CD4-positive, alpha-beta T cell treated with Interferon alpha-2 for 1 hour (primary cell): ENCODE measurements at places on chromosomes 2 and 18.
A peak's percentile ranks its signal among the peaks of the same experiment; 100 is the strongest.

DNA sequence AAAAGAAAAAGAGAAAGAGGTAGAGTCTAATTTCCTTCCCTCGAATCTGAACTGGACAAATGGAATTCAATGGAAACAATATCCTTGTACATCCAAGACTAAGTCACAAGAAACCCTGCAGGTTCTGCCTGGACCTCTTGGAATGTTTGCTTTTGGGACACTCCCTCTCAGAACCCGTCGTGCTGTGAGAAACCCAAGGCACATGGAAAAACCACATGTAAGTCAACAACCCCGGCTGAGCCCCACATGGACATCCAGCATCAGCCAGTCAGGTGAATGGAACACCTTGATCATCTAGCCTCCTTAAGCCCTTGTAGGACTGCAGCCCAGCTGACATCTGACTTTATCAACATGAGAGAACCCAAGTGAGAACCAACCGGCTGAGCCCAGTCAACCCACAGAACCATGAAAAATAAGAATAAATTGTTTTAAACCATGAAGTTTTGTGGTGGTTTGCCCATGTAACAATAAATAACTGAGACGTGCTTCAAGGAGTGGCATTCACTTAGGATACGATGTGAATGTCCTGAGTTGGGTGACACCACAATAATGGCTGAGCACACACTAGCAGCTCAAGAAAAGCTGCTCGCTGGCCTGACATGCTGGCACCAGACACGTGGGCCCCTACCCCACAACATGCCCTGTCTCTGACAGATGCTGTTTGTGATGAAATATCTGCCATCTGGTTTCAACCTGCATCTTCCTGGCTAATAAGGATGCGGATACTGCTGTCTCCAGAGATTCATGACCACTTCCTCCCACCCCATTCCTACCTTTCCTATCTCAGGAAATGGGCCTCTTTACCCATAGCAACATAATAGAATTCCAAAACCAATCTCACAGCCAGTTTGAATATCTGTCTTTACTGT, 28.8 kb downstream of the PKDCC start:
- no peak for DNase-seq

DNA sequence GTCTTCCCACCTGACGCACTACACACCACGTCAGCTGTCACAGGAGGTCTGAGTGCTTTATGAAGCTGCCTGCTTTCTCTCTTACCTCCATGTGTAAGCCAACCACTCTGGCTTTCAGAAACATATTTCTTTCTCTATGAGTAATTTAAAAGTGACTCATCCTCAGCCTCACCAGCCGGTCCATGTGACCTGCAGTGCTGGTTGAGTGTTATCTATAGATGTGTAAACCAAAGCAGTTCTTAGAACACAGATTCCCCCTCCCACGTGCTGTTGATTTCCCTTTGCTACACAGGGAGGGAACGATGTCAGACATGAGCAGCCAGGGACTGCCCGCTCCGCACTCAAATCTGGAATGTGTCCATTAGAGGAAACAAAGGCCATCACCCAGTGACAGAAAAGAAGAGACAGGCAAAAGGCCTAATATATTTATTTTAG, 157.8 kb downstream of the BCL2 start:
- peak; percentile 84 for DNase-seq

DNA sequence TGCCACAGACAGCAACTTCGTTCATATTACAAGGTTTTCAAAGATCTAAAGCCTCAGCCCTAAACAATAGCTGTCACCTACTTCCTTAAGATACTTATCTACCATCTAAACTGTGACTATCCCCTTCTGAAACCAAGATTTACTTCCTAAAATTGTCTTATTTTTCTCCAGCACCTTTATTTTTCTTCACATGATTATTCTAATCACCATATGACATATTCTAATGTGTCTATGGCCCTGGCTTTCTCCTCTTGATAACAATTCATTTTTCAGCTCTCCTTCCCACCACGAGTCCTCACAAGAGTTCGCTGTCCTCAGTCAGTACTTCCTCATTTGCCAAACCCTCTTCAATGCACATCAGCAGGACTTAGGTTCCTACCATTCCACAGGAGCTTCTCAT, 53.9 kb downstream of the RTTN start:
- no peak for DNase-seq

DNA sequence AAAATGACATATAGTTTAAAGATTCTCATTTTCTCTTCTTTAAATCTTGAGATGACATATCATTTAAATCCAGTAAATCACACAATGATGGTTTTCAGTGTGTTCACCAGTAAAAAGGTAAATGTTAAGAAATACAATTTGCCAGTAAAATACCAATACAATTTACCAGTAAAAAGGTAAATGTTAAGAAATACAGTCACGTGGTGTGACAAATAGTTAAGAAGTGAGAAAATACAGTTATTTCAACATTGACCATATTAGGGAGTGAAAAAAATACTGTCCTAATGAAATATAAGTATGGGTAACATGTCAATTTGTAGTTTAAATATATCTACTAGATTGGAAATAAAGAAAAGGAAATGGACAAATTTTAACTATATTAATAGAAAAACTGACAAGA, 80.5 kb downstream of the DLGAP1 start:
- no peak for DNase-seq

GRCh38 chr2:5696404-5696944, 4.3 kb downstream of the SOX11 start:
- no peak for DNase-seq

DNA sequence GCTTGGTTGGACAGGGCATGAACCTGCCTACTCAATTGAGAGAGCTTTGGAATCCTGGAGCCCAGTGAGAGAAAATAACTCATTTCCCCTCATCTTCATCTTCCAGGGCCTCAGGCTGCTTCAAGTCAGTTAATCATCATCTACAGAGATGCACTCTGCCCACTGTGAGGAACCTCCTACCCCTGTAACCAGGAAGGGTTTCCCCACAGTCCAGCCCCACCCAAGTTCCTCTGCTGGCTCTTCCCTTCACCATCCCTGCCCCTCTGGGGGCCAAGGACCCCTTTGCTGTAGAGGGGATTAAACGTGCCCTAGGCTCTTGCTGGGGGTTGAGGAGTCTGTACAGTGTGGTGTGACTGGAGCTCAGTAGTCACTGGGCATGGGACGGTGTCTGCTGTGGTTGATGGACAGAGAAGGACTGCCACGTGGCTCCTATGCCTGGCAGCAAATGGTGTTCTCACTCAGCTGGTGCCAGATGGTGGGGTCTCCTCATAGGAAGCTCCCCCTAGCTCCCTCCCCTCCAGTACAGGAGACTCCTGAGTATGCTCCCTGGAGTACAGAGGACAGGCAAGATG, 29.5 kb upstream of the LGALSL start:
- DNase-seq, result no peak

GRCh38 chr18:46072959-46073358, 899 bp upstream of the PSTPIP2 start:
- DNase-seq, result no peak

DNA sequence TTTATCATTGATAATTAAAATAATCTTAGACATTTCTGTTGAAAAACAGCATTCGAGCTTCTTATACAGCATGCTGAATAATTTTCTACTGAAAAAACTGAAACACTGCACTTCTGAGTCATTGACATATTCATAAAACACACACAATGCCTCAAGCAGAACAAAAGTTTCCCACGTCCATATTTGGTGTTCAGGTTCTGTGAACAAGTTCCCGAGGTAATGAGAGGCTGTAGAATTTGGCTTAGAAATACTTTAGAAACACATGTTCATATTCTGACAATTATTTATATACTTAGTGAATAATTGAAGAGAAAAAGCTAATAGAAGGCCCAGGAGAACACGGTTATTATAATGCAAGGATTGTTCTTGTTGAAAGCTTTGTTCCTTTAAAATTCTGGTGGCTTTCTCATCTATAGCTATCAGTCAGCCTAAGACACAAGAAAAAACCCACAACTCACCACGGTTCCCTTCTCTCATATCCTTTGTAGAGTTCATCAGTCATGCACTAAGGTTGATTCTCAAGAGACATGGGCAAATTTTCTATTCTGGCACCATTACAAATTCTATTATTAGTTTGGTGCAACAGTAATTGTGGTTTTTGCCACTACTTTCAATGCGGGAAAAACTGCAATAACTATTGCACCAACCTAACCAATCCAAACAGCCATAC, 194.4 kb downstream of the TMX3 start:
- no peak for DNase-seq

DNA sequence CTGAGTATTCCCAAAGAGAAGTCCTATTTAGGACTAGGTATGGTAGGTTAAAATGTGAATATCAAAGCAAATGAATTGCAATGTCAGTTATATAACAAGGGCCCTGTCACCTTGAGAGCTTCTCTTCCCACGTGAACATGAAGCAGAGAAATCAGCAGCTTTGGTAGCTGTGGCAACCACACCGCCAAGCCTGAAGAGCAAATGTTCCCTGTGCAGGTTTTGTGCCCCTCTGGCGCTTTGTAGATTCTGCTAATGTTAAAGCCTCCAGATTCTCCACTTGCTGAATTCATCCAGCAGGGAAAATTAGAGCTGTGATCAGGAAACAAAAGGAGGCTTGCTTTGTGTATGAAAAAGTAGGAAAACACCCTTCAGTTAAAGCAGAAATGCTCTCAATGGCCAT, 322.6 kb downstream of the RBM43 start:
- DNase-seq, result no peak

DNA sequence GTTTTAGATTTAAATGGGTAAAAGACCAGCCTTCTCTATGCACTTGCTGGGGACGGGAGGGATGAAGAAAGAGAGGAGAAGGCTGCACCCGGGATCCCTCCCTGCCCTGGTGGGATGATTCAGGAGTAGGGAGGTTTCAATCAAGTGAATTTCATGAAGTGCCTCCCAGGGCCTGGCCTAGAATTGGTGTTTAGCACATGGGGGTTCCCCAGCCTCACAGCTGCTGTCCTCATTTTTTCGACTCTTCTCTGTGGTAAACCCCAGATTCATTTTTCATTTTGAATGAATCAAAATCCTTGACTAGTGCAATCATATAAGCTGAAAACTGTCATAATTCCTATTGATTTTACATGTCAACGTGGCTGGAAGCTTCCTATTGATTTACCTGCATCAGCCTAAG, 81.1 kb downstream of the LPIN1 start:
- no peak for DNase-seq

GRCh38 chr2:199228887-199229819, 228.6 kb downstream of the SATB2 start:
- DNase-seq, result no peak
